ENCODE measurements at places on chromosomes 13 and 19.
A peak's percentile ranks its signal among the peaks of the same experiment; 100 is the strongest.

GRCh38 chr13:98233127-98233526 is 56.1 kb upstream of the RNF113B start:
- no peak for DNase-seq

DNA sequence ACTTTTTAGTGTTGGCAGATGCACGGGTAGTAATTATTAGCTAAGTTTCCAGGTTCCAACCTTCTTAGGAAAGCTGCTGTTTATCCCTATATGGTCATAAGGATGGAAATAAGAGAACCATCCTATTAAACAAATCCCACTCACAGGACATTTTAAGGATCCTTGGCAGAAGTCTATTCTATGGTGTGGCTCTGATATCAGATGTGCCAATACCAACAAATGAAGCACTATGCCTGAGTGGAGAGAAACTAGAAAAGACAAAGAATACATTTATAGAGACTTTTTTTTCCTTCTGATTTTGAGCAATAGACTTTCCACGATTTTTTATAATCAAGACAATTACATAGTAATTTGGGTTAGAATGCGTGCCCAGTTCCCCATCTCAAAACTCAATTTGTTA is 12.6 kb downstream of the PCDH17 start:
- no peak for DNase-seq

DNA sequence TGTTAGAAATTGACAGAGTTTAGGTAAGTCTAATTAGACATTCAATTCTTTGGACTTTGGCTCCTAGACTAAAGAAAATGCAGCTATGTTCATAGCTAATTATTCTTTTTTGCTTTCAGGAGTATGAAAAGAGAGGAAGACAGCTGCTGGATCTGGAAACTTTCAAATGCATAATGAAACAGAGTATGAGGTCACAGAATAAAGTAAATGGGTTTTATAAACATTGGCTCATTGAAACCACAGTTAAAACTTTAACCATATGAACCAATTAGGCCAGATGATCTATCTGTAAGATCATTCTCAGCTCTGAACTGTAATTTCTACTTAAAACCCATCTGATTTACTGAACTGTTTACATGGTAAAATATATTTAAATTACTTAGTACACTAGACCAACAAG is 82.7 kb downstream of the TEX26 start:
- no peak for DNase-seq

DNA sequence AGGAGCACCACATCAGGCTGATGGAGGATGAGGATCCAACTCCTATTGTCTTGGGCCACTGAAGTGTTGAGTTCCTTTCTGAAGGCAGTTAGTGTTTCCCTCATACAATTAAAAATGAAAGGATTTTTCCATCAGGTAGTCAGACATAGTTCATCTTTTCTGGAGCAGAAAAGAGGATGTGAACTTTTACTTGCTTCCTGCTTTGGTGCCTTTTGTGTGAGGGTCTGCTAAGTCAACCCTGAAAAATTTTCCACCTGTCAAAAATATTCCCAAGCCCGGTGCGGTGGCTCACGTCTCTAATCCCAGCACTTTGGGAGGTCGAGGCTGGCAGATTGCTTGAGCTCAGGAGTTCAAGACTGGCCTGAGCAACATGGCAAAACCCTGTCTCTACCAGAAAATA is 43.9 kb downstream of the RGCC start:
- DNase-seq = peak; percentile 24
